Activated naive CD4-positive, alpha-beta T cell treated with anti-CD3 and anti-CD28 coated beads for 36 hours (primary cell): ENCODE measurements at places on chromosomes 11 and 22. TPM values are rescaled to one million over a fixed set of nuclear protein-coding genes. Genes with fewer than 3 reads are reported as not detected.

- DNase-seq: no peak
These were observed 115.2 kb downstream of the CEP164 start for GRCh38 chr11:117442869-117443239.

DNA sequence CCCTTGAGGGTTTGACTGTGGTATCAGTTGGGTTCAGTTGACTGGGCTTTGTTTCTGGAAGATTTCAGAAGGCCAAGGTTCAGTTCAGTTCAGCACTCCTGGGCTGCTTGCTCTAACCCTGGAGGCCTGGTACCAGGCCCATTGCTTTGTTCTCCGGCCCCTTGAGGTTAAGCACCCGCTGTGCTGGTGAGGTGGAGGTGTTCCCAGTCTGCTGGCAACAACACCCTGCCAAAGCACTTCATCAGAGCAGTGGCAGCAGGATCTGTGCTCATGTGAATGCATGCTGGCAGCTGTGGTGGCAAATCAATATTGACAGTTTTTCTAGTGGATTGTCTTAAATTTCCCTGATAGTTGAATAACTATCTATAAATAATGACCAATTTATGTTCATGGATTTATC is 3.8 kb upstream of the SCGB1D1 start:
- no peak for DNase-seq

DNA sequence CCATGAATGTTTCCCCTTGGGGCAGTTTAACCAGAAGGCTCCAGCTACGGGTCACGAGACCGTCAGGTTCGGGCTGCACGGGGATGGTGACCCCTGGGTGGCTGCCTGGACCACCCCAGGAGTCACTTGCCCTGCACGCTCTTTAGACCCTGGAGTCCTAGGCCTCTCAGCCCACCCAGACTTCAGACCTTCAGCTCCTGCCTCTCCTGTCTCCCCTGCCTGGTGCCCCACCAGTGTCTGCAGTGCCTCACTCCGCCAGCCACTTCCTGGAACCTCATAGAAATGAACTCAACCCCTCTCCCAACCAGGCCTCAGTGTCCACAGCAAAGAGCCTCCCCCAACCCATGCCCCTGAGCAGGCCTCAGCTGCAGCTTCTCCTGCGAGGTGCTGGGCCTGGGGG is 12.5 kb upstream of the MS4A10 start:
- DNase-seq: no peak

DNA sequence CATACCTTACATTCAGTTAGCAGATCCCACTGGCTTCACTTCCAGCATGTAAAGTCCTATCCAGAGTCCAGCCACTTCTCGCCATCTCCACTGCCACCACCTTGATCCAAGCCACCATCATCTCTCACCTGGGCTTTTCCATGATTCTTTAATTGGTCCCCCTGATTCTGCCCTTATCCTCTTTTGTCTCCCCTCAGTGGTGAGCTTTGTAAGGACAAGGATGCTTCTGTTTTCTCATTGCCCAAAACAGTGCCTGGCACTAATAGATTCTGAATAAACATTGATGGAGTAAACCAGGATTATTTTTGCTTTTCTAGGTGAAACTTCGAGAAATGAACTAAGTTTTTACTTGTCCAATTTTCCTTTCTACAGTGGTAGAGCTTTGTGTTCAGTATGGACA is 4.4 kb downstream of the POLA2 start:
- no peak for DNase-seq

- DNase-seq: no peak
These were observed 13.2 kb downstream of the HSD17B12 start for GRCh38 chr11:43693731-43694130.

DNA sequence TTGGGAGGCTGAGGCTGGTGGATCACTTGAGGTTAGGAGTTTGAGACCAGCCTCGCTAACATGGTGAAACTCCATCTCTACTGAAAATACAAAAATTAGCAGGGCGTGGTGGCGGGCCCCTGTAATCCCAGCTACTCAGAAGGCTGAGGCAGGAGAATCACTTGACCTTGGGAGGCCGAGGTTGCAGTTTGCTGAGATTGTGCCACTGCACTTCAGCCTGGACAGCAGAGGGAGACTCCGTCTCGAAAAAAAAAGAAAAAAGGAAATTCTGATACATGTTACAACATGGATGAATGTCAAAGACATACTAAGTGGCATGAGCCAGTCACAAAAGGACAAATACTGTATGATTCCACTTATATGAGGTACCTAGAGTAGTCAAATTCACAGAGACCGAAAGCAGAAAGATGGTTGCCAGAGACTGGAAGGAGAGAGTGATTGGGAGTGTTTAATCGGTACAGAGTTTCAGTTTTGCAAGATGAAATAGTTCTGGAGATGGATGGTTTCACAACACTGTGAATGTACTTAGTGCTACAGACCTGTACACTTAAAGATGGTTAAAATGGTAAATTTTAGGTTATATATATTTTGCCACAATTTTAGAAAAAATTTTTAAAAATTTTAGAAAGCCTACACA is 92.3 kb downstream of the BLID start:
- no peak for DNase-seq

Gene TOP3B
- 41.4 TPM for total RNA-seq

DNA sequence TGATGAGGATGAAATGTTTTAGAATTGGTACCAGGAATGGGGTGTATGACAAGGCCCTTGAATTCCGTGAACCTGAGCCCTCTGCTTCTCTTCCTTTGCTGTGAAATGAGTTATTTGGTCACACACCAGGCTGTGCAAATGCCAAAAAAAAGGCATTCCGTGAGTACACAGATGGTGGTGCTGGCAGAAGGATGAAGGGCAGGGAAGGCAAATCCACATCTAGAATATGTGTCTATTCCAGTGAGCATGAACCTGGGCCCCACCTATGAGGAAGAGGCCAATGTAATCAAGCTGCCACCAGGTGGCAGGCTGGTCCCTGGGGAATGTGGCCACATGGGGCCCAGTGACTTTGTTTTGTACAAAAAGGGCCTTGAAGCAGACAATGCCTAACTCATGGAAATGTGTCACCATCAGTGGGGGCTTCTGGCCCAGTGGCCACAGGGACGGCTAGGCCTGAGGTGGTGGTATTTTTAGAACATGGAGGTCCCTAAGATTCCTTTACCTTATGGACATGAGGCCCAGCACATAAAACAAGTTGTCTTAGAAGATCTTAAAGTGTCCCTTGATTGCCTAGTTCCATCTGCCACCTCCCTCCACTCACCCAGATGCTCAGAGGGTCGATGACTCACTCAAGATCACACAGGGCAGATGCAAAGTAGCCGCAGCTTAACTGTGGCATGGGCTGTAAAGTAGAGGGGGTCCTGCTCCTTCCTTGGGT is 3.9 kb upstream of the RNF215 start:
- peak; percentile 89 for DNase-seq

Gene VSIG2
- total RNA-seq: 0.29 TPM

Gene GPHA2
- total RNA-seq: not detected

Gene RASL10A
- not detected for total RNA-seq

DNA sequence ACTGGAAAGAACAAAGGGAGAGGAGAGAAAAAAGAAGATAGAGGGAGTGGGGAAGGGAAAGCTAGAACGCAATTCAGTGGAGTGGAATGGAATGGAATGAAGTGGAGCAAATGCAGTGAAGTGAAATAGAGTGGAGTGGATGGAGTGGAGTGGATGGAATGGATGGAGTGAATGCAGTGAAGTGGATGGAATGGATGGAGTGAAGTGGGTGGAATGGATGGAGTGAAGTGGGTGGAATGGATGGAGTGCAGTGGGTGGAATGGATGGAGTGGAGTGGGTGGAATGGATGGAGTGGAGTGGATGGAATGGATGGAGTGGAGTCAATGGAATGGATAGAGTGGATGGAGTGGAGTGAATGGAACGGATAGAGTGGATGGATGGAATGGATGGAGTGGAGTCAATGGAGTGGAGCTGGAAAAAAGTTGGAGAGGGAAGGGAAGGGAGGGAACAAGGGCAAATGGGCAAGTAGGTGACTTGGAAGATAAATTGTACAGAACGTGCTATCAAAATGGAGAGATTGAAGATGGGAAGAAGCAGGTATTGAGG is 13.9 kb downstream of the IFITM10 start:
- no peak for DNase-seq

Gene RPS19BP1
- 52.0 TPM for total RNA-seq

- no peak for DNase-seq
These were observed 28.0 kb downstream of the FLRT1 start for GRCh38 chr11:64063777-64064176.

GRCh38 chr11:116955949-116956348 is 118.5 kb upstream of the APOA1 start:
- no peak for DNase-seq

Gene GNG3
- total RNA-seq: not detected

Gene CATSPERZ
- 0.67 TPM for total RNA-seq

Gene KCNJ11
- total RNA-seq: 1.3 TPM

GRCh38 chr11:75677275-75677674 is 8.4 kb upstream of the MAP6 start:
- DNase-seq: no peak

DNA sequence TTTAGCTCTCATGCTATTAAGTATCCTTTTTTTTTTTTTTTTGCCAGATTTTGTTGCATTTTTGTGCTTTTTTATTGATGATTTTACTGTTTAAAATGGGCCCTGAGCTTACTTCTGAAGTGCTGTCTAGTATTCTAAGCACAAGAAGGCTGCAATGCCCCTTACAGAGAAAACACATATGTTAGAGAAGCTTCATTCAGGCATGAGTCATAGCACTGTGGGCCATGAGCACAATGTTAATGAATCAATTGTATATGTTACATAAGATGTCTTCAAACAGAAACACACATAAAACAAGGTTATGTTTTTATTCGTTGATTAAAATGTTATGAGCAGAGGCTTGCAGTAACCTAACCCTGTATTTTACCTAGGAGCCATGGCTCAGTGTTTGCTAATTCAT is 117.8 kb upstream of the C11orf87 start:
- no peak for DNase-seq
